Iris pigment epithelial cell (primary cell): ENCODE measurements at places on chromosomes 7 and 10.
A peak's percentile ranks its signal among the peaks of the same experiment; 100 is the strongest.

GRCh38 chr7:27239387-27240014 is 3.1 kb upstream of the EVX1 start:
- DNase-seq: no peak

- DNase-seq: no peak
Measured at GRCh38 chr7:110600956-110601355, 490.0 kb upstream of the LRRN3 start.

- DNase-seq: no peak
Measured at GRCh38 chr7:108908456-108908855, 338.8 kb downstream of the DNAJB9 start.

DNA sequence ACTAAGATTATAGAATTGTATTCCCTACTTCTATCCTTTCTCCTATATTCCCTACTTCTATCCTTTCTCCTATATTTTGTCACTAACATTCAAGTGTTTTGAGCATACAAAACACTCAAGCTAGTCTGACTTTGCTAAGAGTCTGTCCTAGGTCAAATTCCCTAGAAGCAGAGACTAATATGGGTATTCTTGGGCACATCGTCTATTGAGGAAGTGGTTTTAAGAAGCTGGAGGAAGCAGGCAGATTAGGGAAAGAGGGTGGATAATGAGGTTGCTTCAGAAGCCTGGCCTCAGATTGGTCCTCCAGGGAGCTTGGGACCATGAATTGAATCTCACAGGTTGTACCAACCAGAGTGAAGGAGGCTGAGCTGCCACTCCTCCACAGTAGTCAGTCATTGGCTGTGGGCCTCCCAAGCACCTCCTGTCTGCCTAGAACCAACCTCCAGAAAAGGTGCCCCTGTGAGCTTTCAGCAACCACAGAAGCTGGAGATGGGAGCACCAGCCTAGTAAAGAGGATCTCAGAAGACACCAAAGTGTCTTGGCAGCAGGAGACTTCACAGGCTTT is 295.9 kb upstream of the PHF14 start:
- DNase-seq: no peak

- no peak for DNase-seq
Measured at GRCh38 chr7:30328381-30328780, 44.0 kb downstream of the ZNRF2 start.

- no peak for DNase-seq
Measured at GRCh38 chr10:95276367-95277200, 14.2 kb downstream of the PDLIM1 start.

- DNase-seq: no peak
Measured at GRCh38 chr7:111164442-111164841, 73.5 kb downstream of the LRRN3 start.

DNA sequence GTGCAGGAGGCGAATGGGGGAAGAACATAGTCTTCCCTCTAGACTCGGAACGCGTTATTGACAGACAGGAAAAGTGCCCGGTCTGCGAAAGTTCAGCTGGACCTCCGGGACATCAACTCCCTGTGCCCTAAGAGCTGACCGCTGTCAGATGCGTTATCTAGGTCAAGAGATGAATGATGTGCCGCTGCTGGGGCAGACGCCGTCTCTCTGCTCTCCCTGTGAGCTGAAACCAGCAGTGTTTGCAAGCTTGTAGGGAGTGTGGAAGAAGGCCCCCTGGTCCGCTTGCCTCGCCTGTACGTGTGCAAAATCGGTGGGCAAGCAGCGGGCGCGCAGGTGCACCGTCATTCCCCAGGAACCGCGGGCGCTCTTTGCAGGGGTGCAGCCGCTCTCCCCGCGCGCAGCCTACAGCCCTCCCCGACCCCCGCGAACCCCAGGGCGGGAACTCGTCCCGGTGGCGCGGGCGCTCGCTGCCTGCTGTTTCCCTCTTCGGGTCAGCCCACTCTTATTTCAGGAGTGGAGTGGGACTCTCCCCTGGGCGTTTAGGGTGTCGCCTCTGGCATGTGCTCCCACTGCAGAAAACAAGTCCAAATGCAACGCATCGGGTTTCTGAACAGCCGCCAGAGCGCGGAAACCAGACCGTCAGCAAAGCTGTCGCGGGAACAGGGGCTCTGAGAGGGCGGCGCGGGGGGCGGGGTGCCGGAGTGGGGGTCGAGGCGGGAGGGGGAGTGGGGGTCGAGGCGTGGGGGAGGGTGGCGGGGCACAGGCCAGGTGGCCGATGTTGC is 1.8 kb upstream of the PFKFB3 start:
- peak; percentile 44 for DNase-seq

- no peak for DNase-seq
Measured at GRCh38 chr10:80709866-80710265, 172.2 kb downstream of the SH2D4B start.

DNA sequence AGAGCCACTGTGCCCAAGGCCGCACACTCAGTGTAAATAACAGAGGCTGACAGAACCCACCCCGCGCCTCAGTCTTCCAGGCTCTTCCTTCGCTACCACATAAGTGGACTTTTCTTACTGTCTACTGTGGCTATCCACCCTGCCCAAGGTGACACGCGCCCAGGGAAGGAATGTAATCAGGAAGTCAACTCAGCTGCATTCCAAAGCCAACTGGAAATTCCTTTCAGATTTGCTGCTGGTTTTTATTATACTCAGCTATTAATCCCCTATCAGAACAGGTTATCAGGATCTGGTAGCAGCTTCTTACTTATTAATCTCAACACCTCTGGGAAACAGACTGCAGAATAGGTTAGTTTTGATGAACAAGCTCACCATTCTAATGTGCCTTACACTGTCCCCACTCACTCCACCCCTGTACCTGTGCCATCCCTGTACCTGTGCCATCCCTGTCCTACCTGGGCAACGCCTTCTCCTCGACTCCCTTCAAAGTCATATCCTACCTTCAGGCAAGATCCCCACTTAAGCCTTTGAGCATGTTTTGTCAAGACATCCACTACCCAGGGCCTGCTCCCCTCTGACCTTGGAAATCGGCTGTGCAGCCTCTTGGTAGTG is 90.7 kb downstream of the NHLRC2 start:
- peak; percentile 60 for DNase-seq

- DNase-seq: no peak
Measured at GRCh38 chr7:24982917-24983316, 2.9 kb upstream of the OSBPL3 start.

DNA sequence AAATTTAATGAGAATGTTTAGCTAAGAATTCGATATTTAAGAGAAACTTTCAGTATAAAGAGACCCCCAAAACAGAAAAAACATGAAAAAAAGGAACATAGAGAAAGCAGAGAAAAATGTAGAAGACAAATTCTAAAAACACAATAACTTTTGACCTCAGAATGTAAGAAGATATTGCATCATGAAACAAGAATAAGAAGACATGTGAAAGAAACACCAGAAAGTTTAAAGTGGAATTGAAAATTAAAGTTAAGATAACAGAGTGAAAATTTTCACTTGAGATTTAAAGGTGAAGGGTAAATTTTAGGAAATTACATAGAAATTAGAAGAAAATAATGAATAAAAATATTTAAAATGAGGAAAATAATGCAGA is 78.2 kb upstream of the FAM3C start:
- no peak for DNase-seq

- DNase-seq: no peak
Measured at GRCh38 chr10:74238031-74238431, 87.0 kb downstream of the ADK start.

DNA sequence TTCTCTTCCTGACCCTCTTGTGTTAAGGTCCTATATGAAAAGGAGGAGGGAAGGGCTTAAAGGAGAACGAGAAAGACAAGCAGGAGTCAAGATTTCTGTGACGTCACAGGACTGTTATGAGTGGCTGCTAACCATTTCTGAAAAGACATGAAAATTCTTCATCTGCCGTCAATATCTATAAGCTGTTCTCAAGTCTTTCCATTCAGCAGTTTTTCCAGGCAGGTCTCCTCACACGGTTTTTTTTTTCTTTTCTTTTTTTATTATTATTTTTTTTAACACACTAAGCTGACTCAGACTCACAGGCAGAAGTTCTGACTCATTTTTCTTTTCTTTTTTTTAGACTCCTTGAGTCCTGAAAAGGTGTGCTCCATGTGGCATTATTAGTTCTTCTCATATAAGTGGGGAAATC is 72.0 kb downstream of the DGKI start:
- DNase-seq: peak; percentile 43

- peak; percentile 52 for DNase-seq
Measured at GRCh38 chr7:107998660-107999480, 4.1 kb downstream of the LAMB1 start.

DNA sequence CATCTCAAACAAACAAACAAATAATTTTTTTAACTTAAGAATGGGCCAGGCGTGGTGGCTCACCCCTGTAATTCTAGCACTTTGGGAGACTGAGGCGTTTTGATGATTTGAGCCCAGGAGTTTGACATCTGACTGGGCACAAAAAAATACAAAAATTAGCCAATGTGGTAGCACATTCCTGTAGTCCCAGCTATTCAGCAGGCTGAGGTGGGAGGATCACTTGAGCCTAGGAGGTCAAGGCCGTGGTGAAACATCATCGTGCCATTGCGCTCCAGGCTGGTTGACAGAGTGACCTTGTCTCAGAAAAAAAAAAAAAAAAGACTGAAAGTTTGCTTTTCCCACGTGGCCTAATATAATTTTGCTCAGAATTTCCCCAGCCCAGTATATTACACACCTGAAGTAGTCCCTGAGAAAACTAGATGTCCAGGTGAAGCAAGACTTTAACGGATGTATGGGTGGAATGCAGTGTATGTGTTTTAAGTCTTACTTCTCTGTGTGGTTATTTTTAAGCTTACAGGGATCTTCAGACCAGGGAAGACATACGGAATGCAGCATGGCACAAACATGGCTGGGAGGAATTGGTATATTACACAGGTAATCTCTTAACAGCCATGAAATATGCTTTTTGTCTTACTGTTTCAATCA is 32.6 kb downstream of the NIPSNAP2 start:
- DNase-seq: no peak

DNA sequence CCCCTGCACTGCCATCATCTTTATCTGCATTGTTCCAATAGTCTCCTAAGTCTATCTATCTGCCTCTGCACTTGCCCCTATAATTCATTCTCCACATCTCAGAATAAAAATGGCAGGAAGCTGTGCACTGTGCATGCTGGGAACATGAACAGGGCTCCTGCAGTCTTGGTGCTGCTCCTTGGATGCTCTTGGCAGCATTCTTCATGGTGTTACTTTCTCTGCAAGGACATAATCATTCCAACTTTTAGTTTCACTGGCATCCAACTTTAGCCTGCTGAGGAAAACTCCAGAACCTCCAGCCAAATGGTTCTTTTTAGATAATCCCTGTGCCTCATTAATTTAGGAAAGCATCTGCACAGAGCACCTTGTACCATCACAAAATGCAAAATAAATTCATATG is 208.3 kb downstream of the STK31 start:
- no peak for DNase-seq

- DNase-seq: no peak
Measured at GRCh38 chr7:96013836-96014235, 241.5 kb downstream of the DYNC1I1 start.

- DNase-seq: no peak
Measured at GRCh38 chr10:77226452-77226851, 411.2 kb downstream of the KCNMA1 start.

- DNase-seq: no peak
Measured at GRCh38 chr7:51239691-51240090, 76.9 kb downstream of the COBL start.

DNA sequence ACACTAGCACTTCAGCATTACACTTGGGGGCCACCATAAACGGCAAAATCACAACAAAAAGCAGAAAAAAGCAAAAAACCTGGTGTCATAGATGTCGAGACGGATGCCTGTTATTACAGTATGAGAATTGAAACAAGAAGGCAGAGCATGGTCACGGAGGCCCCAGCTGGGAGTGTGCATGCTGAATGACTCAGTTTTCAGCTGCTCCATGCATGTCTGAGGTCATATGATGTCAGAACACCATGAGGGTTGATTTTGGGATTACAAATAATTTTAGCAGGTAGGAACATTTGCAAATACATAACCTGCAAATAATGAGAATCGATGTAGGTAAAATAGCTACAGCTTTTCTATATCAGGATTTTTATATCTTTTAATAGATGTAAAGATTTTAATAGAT is 19.1 kb downstream of the ZMYND11 start:
- DNase-seq: peak; percentile 80

GRCh38 chr10:4306871-4307270 is 519.1 kb upstream of the AKR1E2 start:
- DNase-seq: no peak

DNA sequence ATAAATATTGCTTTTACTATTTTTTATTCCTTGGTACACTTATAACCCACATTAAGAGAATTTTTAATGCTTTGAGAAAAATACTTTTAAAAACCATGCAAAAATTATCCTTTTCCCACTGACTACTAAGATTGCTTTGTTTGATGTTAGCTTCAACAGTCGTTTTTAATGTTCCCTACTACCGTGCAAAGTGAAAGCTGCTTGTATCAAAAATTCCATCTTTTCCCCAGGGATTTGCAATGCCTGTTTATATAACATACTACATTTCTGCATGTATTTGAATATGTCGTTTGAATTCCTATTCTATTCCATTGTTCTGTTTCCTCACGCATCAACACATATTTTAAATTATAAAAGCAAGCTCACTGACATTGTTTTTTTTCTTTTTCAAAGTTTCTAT is 54.4 kb downstream of the TFPI2 start:
- DNase-seq: no peak

- DNase-seq: no peak
Measured at GRCh38 chr10:824497-824896, 107.0 kb downstream of the LARP4B start.

DNA sequence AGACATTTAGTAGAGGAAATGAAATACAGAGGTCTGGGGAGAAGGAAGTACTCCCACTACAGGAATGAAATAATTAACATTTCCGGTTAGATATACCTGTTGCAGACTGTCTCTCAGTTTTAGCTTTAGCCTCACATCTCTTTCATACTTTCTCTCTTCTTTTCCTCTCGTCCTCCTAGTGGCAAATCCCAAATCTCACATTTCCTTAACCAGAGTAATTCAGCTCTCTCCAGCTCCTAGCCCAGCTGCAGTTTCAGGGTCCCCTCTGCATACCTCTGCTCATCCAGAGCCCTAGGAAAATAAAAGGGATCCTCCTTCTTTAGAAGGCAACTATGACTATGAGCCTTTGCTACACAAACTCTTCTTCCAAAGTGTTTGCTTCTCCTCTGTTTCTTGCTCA is 643.2 kb downstream of the PHTF2 start:
- no peak for DNase-seq

DNA sequence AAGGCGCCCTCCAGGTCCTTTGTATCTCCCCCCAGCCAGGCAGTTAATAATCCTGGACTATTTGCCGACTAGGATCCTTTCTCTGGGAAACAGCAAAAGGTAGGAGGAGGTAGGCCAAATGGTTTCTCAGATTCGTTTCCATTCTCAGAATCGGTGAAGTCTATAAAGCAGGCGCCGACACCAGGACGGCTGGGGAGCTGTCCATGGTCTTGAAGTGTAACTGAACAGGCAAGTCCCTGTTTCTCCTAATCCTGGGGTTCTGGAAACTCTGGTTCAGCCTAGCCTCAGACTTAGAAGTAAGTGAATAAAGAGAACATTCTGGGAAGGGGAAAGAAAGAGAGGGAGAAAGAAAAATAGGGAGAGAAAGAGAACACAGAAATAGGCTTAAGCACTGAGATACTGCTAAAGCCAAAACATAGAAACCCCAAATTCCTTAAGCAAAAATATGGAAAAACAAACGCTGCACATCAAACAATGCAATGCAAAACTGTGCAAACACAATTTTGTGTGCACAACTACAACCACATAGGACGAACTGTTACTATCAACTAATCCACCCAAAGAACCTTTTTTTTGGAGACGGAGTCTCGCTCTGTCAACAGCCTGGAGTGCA is 11.1 kb upstream of the INA start:
- peak; percentile 78 for DNase-seq

GRCh38 chr10:76422769-76423168 is 991.3 kb downstream of the LRMDA start:
- no peak for DNase-seq

- DNase-seq: no peak
Measured at GRCh38 chr10:100109670-100110069, 28.0 kb upstream of the CPN1 start.
